ENCODE measurements at places on chromosomes 4 and X.

GRCh38 chr4:77500801-77501200 lies 104.8 kb upstream of the CXCL13 start:
- no peak for DNase-seq

DNA sequence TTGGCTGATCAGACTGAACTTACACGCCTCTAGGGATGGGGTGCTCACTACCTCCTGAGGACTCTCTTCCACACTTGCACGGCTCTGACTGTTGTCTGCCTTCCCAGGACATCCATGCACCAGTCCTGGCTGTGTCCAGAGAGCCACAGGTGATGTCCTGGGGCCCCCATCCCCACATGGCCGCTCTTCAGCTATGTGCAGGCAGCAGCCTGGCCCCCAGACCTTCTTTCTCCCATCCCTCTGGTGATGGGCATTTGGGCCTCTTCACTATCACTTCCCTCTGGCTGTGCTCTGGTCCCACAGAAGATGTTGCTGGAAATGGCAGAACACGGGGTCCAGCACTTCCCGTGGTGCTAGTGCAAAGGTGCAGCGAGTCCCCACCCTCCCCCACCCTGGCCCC lies 40.9 kb upstream of the HMX1 start:
- no peak for DNase-seq

- no peak for DNase-seq
Observed at GRCh38 chrX:20620306-20620705, 353.6 kb upstream of the RPS6KA3 start.

DNA sequence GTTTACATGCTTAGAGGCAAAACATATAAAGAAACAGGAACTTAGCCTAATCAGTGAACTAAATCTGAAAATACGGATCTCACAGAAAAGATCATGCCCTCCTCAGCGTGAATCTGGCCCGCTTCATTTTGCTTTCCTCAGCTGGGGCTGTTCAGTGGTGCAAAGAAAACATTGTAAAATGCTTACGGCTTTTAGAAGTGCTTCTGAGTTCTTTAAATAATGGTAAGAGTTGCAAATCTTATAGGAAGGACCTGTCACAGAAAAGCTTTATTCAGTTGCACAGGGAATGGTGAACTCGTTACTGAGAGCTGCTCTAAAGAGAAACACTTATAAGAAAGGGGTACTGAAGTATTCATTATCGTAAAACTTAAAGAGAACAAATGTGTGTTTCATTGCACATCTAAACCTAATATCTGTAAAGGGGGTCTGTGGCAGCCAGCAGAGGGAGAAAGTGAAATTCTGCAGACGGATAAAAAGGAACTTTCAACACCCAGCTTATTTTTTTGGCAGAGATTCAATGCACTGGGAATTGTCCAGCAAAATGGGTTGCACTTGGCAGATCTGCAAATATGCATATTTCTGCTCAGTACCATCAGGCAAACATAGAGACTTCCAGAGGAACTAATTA lies 139.2 kb upstream of the ANK2 start:
- no peak for DNase-seq

- DNase-seq: no peak
Observed at GRCh38 chr4:139753686-139754085, 88.1 kb downstream of the MGST2 start.

- DNase-seq: no peak
Observed at GRCh38 chr4:147968641-147969040, 236.8 kb downstream of the ARHGAP10 start.

DNA sequence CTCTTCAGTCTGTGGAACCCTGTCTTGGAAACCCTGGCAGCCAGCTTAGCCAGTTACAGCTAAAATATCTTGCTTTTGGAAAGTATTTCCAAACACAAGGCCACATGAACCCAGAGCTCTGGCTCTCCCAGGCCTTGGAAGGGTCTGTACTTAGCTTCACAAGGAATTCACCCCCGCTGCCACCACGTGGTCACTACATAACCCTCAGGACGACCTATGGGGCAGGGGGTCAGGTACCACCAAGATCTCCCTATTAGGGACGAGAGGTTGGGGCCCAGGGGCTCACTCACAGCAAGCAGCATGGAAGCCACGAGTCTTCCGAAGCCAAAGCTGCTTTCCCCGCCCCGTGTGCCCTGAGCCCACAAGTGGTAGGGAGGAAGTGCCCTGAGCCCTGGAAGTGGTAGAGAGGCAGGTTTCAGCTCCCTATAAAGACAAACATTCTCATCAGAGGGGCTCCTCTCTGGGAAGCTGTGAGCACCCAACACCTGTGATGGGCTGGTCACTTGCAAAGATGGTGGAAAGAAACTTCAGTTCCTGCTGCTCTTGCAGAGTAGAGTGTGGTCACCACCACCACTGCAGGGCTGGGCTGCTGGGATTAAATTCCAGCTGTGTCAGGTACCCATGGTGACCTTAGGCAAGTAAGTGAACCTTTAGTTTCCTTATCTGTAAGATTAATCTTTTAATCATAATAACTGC lies 4.7 kb upstream of the JAKMIP1 start:
- DNase-seq: no peak
